NCI-H1105 treated with DMSO at 0.1 percent for 48 hours (cell line): ENCODE measurements at places on chromosomes 2 and 18.

GRCh38 chr2:200850512-200851256 lies 13.8 kb downstream of the CLK1 start:
- DNase-seq = no peak

DNA sequence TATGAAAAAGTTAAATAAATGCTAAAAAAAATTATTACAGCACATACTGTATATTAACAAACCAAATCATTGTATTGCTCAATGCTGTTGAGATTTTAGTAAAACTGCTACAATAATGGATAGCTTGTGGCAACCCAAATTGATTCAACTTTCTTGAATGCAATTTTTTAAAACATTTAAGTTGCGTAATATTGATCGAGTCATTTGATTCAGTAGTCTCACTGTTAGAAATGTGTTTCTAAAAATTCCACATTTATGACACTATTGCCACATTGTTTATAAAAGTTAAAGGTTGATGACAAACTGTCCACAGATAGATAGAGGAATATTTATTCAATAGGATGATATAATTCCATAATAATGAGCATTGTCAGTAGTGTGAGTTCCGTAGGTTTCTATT lies 640.7 kb upstream of the CRIM1 start:
- no peak for DNase-seq

DNA sequence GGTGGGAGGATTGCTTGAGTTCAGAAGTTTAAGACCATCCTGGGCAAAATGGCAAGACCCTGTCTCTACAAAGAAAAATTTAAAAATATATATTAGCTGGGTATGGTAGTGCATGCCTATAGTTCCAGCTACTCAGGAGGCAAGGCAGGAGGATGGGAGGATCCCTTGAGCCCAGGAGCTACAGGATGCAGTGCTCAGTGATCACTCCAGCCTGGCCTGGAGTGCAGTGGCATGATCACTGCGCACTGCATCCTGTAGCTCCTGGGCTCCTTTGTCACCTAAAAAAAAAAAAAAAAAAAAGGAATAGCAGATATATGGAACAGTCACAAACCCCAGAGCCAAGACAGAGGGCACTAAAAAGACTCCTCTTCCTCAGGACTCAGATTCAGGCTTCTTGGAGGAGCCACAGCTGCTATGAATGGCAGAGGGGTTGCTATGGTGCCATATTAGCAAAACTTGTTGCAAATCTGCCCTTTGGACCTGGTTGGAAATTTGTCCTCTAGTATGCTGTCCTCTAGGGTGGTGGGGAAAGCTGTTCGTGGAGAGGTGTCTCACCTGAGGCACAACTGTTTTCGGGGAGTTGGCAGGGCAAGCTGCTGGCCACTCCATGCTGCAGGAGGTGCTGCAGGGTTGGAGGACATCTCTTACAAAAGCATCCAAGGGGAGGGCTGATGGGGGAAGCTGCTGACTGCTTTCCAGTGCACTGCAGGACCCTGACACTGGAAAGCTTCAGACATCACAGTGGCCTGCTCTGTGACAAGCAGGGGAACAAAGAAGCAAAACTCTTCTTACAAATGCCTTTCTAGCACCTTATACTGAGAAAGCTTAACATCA lies 22.7 kb downstream of the CYP20A1 start:
- DNase-seq = no peak

DNA sequence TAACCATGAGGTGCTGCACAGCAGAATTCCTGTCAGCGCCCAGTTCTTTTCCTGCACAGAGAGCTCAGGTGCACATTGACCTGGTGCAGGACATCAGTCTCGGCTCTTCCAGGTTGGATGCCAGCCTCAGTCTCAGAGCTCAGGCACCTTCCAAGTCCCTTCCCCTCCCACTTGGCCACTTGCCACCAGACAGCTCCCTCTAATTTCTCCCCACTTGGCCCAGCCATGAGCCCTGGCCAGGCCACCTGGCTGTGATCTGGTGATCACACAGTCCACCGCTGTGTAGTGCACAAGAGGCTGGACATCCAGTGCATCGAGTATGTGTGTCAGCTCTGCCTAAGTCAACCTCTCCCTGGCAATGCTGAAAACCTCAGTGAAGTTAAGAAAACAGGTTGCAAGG lies 336.6 kb upstream of the MYT1L start:
- no peak for DNase-seq

DNA sequence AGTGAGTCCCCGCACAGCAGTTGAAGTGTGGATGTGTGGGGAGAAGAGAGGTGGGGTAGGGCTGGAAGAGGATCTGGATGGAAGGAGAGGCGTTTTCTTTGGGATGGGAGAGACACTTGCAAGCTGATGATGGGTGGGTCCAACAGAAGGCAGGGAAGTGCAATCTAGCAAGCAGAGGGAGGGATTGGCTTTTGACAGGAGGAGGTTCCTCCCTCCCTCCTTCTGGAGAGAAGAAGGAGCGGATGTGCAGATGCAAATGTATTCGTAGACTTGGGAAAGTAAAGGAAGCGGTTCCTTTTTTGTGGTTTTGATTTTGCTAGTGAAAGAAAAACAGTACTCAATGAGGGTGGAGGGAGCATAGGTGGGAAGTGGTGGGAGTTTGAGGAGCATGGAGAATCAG lies 48.9 kb downstream of the LAMA3 start:
- DNase-seq = no peak

DNA sequence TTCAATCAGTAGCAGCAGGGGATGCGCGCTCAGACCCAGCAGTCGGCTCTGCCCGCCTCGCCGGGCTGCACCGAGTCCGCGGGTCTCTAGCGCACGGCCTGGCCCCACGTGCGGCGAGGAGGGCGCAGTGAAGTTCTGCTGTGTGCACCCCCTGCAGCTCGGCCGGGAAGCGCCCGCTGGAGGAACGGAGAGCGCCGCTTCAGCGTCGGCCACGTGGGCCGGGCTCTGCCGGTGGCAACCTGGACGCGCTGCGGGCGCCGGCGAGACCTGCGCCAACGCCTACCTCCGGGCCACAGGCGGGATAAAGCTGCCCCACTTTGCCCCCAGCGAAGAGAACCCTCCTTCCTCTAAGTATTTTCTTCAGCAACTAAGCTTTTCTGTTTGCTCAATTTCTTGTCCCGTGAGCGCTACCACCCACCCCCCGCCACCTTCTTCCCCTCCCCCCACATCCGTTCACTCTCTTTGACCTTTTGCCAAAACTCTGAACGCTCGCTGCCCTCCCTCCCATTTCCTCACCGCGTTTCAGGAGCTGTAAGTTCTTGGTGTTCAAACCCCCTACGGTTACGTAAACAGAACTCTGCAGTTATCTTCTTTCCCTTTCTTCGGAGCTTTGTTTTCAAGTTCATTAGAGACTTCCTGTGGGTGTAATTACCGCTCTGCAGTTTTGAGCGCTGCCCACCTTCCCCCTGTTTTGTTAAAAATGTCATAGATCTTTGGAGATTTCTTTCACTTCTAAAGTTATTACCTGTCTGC lies 42.6 kb upstream of the EDAR start:
- DNase-seq = no peak

- no peak for DNase-seq
These were observed 172.4 kb downstream of the FBXO15 start for GRCh38 chr18:73975266-73975665.

DNA sequence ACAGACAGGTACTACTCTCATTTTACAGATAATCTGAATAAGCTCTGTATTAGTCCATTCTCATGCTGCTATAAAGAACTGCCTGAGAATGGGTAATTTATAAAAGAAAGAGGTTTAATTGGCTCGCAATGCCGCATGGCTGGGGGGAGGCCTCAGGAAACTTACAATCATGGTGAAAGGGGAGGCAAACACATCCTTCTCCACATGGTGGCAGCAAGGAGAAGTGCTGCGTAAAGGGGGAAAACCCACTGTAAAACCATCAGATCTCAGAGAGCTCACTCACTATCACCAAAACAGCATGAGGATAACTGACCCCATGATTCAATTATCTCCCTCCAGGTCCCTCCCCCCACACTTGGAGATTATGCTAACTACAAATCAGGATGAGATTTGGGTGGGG lies 254.4 kb downstream of the KCNE4 start:
- DNase-seq = no peak

- no peak for DNase-seq
These were observed 377.4 kb downstream of the RPRM start for GRCh38 chr2:153101187-153101586.

DNA sequence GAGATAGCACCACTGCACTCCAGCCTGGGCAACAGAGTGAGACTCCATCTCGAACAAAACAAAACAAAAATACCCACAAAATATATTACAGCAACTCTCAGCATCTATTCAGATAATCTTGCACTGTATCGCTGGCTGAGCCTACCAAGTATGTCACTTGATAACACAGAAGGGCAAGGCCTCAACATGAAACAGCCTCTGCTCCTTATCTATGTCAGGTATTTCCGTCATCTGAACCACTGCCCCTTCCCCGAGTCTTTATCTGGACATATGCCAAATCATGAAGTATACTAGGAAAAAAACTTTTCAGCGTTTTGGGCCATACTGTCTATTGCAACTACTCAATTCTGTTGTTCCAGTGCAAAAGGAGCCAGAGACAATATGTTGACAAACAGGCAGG lies 17.7 kb downstream of the PDIA6 start:
- no peak for DNase-seq

DNA sequence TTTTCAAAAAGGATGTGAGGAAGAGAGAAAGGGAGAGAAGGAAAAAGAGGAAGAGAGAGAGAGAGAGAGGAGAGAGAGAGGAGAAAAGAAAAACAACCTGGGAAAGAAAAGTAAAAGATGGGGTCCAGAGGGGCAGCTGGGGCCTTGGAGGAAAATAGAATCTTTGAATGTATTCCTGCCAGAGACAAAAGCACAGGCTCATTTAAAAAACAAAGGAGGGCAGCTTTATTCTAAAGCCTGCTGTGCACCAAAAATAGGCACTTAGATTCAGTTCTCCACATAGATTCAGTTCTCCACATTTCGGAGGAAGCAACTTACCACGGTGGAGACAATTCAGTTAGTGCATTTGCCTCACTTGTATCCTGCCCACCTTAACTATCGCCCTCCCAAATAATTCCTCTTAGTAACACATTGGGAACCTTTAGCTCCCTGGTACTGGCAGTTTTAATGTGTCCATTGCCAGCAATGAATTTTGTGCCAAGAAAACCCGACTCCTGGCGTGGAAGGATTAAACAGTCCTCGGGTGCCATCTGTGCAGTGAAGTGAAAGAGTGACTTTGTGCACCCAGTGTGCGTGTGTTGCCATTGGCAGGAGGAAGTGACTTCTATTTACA lies 71.3 kb downstream of the DPP4 start:
- no peak for DNase-seq

- no peak for DNase-seq
These were observed 169.8 kb upstream of the ID2 start for GRCh38 chr2:8511868-8512612.

GRCh38 chr2:19543663-19544383 lies 185.4 kb upstream of the OSR1 start:
- DNase-seq = no peak

- no peak for DNase-seq
These were observed 266.1 kb downstream of the ZNF385B start for GRCh38 chr2:179595284-179595683.
